Pancreas (tissue), 10 donors: ENCODE measurements at places on chromosomes 6 and 20. TPM values are rescaled to one million over a fixed set of nuclear protein-coding genes. Genes with fewer than 3 reads are reported as not detected.

- no peaks in the 10 kb centered on the region for H3K36me3 ChIP-seq
- no peak for DNase-seq
- H3K27me3 ChIP-seq: no peaks in the 10 kb centered on the region
- H3K4me1 ChIP-seq: no peaks in the 10 kb centered on the region
- H3K27ac ChIP-seq: no peak overlapping the region
These were observed 233.3 kb downstream of the TINAG start for GRCh38 chr6:54541541-54541940.

REM1 gene
- total RNA-seq: 0.34 TPM

DNA sequence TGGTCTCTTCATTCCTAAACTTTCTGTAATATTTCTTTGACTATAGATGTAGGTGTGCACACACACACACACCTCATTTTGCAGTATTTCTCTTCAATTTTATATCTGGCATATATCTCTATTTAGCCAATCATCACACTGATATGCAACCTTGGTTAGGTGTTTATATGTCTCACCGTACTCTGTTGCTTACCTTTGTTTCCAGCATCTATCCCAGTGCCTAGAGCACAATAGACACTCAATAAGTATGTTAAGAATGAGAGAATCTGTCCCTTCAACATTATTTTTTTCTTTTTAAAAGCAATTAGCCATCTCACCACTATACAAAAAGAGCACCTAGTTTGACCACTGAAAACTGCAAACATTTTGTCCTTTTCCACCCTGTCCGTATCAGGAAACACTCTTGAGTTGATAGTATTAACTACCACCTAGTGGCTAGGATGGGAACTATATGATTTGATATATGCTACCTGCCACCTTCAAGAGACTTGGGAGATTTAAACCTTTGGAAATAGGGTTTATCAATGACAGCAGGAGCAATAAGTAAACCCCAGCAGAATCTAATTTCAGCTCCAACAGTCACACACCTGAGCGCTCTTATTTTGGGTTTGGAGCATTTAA is 48.7 kb upstream of the RSPO3 start:
- no peak overlapping the region for H3K4me3 ChIP-seq
- no peaks in the 10 kb centered on the region for H3K36me3 ChIP-seq
- DNase-seq: no peak

- H3K4me1 ChIP-seq: no peaks in the 10 kb centered on the region
- H3K36me3 ChIP-seq: no peaks in the 10 kb centered on the region
- H3K27me3 ChIP-seq: peaks cover 1% of the 10 kb centered on the region
- no peak overlapping the region for H3K27ac ChIP-seq
- H3K4me3 ChIP-seq: no peak overlapping the region
These were observed 26.6 kb upstream of the EDN3 start for GRCh38 chr20:59273739-59274357.

DNA sequence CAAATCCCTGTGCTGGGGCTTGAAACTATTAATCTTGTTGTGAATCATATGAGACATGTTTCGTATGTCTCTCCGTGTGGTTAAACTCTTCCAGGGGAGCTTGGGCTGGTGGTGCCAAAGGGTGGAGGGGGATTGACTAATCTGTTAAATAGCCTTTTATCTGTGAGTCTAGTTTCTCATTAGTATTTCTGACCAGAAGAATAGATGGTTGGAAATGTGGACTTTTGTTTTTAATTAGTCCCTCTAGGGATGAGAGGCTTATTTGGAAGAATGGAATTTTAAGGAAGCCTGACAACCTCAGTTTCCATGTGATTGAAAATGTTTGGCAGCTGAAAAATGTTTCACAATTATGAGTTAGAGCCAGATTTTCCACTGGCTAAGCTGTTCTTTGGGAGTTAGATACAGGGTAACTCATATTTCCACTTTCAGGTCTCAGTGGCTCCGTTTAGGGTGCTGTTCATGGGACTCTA is 117.3 kb downstream of the BCKDHB start:
- no peak overlapping the region for H3K27ac ChIP-seq
- H3K4me1 ChIP-seq: no peaks in the 10 kb centered on the region
- H3K36me3 ChIP-seq: no peaks in the 10 kb centered on the region
- no peak for DNase-seq
- H3K4me3 ChIP-seq: no peak overlapping the region
- H3K27me3 ChIP-seq: no peaks in the 10 kb centered on the region

DNA sequence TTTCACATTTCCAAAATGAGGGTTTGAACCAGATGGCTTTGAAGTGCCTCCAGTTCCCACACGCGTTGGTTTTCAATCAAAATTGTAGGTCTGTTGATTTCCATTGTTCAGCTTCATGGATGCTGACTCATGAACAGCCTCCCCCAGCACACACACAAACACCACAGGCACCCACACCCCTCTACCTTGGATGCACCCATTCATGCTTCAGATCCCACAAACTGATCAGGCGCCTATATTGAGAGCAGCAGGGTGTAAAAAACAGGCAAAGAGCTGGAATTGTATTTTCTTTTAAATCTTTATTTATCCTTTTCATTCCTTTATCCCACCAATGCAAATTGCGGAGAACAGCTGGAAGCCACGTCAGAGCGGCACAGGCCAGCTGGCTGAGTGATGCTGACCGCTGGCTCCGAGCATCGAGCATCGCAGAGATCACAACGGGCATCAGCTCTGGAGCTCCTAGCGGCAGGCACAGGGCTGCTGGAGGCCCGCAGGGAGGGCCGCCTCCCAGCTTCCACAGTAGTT is 29.3 kb upstream of the TBC1D7 start:
- H3K27me3 ChIP-seq: no peaks in the 10 kb centered on the region
- DNase-seq: no peak
- H3K4me3 ChIP-seq: no peak overlapping the region
- no peaks in the 10 kb centered on the region for H3K4me1 ChIP-seq
- H3K36me3 ChIP-seq: no peaks in the 10 kb centered on the region

PBX2 gene
- 28.1 TPM for total RNA-seq

ASIP gene
- total RNA-seq: not detected

RSPH4A gene
- 0.43 TPM for total RNA-seq

ERVFRD-1 gene
- not detected for total RNA-seq
